ENCODE measurements at places on chromosomes 16 and 17. TPM values are rescaled to one million over a fixed set of nuclear protein-coding genes. Genes with fewer than 3 reads are reported as not detected.

- no peak for DNase-seq
These were observed 946.3 kb downstream of the KCNJ2 start for GRCh38 chr17:71115669-71115972.

GRCh38 chr17:55576237-55576995, 65.2 kb upstream of the SMIM36 start:
- DNase-seq = no peak

- DNase-seq = no peak
These were observed 483.5 kb downstream of the CDH13 start for GRCh38 chr16:83110269-83110668.

- no peak for DNase-seq
These were observed 34.3 kb downstream of the ASPA start for GRCh38 chr17:3510090-3510489.

DNA sequence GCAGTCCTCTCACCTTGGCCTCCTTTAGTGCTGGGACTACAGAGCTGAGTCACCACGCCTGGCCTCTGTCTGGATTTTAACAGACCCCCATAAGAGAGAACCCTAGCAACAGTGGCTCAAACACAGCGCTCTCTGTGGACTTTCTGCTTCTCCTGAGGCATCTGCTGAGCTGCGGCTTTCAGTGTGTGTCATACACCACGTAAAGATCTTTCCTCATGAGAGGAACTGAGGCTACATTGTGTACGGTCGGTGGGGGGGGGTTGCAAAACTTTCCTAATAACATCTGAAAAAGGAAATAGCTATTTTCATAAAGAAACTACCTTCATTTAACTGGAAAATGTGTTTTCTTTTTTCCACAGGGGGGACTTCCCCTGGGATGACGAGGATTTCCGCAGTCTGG, 32.9 kb downstream of the DEF8 start:
- DNase-seq = no peak

DNA sequence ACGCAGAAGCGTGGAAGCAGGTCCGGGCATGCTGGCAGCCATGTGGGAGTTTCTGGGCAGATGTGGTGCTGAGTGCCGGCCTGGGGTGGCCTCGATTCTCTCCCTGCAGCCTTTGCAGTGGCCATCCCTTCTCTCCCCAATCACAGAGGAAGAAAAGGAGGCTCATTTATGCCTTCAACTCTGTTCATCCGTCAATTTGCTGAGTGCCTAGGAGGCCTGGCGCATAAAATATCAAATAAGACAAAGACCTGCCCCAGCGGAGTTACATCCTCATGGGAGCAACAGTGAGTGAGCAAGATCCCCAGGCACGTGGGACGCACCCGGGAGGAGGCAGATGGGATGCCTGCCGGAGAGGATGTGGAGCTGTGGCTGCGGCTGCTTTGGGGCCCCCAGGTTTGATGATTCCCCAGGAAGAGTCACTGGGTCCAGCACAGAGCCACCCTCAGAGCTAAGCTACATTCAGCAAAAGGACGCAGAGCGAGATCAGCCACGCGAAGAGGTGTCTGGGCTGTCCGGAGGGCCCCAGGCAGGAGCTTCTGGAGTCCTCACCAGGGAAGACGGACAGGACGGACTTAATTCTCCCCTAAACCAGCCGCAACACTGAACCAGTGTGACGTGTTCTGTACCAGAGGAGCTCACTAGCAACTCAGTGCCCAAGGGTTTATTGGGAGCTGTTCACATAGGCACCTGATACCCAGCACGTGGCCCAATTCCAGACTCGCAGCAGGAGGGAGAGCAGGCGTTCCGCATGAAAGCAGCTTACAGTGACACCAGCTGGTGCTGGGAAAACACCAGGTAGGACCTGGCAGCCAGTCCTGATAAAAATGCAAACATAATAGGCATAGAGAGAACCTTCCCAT, 11.3 kb downstream of the CA5A start:
- no peak for DNase-seq

DNA sequence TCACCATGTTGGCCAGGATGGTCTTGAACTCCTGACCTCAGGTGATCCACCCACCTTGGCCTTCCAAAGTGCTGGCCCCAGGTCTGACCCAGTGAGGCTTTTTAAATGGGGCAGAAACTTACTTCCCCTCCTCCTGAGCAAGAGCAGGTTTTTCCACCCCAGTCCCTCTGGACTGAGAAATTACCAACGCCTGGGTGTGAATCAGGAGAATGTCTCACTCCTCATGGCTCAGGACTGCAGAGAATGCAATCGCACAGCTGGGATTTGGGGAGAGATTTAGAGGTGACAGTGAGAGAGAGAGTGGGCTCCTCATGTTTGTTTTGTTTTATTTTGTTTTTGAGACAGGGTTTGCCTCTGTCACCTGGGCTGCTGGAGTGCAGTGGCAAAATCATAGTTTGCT, 203.6 kb downstream of the RAB11FIP4 start:
- DNase-seq = no peak

- DNase-seq = no peak
These were observed 264.0 kb downstream of the XYLT1 start for GRCh38 chr16:17206712-17207111.

- DNase-seq = no peak
These were observed 7.9 kb downstream of the SMCR8 start for GRCh38 chr17:18323007-18323406.

GRCh38 chr17:7223375-7223774, 3.6 kb downstream of the ACADVL start:
- DNase-seq = no peak

DNA sequence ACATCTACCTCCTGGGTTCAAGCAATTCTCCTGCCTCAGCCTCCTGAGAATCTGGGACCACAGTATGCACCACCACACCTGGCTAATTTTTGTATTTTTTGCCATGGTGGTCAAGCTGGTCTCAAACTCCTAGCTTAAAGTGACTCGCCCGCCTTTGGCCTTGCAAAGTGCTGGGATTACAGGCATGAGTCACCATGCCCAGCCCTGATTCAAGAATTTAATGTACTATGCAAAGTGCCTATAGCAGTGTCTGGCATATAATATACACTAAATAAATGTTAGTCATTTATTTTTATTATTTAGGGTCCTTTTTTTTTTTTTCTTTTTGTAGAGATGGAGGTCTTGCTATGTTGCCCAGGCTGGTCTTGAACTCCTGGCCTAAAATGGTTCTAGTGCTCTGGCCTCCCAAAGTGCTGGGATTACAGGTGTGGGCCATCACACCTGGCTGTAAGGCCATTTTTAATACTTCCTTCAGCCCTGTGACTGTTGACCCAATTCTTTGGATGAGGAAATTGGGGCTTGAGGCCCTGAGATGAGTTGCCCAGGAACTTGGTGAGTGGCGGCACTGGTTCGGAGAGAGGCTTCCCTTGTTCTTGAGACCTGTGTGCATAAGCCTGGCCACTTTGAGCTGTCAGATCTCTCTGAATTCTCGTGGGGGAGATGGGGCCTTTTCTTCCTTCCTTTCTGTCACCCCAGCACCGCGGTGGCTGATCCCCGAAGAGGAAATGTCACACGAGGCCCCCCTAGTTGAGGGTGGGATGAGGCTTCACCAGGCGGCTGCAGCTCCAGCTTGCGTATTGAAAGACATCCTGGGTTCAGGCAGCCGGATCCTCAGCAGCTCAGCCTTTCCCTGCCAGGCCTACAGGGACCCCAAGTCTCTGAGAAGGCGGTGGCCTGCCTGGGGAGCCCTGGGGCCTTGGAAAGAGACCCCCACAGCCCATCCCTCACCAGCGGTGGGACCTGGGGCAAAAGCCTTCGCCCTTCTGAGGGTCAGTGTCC, 38.7 kb downstream of the LAT start:
- DNase-seq = no peak

- peak; percentile 13 for DNase-seq
These were observed at the start of gene MED13 for GRCh38 chr17:62064791-62065563. Gene MED13 (minus strand): TSS chr17:62065278. CDS start chr17:62065205, 73 bp downstream.

DNA sequence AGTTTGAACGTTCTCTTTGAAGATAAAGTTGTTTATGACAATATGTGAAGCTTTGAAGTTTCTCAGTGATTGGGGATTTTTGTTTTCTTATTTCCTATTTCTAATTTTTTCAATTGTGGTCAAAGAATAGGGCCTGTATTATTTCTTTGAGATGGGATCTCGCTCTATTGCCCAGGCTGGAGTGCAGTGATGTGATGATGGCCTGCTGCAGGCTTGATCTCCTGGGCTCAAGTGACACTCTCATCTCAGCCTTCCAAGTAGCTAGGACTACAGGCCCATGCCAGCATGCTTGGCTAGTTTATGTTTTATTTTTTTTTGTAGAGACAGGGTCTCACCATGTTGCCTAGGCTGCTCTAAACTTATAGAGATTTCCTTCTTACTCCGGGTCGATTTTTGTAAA, 11.7 kb upstream of the ANKRD40CL start:
- DNase-seq = no peak

DNA sequence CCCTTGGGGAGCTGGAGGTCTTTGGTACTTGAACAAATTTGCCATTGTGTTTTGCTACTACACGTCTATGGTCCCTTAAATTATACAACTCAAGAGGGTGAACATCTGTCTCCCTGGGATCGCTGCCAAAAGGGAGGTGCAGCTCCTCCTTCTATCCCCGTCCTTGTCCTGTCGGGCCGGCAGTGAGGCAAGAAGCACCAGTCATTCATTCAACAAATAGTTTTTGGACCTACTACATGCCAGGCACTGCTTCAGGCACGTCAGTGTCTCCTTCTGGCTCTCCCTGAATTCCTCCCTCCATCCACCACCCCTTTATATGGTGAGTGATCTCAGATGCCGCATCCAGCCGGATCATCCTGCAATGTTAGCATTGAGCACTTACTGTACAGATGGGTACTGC, 2.2 kb upstream of the RPL38 start:
- no peak for DNase-seq

DNA sequence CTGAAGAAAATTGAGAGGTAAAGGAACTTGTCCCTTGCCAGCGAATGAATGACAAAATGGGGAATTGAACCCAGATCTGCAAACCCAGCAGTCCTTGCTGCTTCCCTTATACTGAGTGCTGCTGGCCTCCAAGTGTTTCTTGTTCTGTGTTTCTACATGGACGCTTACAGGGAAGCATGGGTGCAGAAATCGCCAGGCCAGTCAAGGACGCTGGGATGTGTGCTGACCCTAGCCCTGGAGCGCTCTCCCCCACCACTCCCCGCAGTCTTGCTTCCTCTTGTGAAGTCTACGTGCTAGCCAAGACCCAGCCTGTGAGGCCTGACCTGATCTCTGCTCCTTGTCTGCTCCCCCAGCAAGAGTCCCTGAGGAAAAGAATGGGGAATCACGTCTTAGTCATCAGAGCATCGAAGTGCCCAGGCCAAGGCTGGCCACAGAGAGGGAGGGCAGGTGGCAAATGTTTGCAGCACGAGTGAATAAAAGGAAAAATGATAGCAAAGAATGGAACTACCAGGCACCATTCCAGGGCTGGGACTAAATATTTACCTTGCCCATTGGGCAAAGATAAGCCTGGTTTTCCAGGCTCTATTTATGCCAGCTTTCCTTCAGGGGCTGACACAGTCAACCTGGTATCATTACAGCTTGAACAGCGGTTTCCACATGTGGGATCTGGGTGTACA, 17.4 kb downstream of the CA4 start:
- DNase-seq = no peak

DNA sequence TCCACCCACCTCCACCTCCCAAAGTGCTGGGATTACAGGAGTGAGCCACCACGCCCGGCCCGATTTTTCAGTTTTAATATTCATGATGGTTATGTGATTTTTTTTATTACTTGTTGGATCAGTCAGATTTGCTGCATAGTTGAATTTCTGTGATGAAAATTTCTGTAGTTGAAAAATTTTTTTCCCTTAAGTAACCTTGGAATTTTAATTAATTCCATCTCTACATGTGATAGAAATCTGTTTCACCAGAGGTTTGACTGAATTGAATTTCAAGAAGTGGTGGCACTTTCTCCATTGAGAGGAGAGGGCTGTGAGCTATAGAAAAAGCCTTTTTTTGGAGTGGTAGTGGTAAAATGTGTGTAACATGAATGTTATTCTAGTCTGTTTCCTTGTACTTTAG, 24.7 kb downstream of the WIPF2 start:
- DNase-seq = no peak

GRCh38 chr16:46899443-46900143, 15.4 kb downstream of the GPT2 start:
- no peak for DNase-seq

- no peak for DNase-seq
These were observed 165.0 kb downstream of the LGALS9B start for GRCh38 chr17:20302246-20302917.

DNA sequence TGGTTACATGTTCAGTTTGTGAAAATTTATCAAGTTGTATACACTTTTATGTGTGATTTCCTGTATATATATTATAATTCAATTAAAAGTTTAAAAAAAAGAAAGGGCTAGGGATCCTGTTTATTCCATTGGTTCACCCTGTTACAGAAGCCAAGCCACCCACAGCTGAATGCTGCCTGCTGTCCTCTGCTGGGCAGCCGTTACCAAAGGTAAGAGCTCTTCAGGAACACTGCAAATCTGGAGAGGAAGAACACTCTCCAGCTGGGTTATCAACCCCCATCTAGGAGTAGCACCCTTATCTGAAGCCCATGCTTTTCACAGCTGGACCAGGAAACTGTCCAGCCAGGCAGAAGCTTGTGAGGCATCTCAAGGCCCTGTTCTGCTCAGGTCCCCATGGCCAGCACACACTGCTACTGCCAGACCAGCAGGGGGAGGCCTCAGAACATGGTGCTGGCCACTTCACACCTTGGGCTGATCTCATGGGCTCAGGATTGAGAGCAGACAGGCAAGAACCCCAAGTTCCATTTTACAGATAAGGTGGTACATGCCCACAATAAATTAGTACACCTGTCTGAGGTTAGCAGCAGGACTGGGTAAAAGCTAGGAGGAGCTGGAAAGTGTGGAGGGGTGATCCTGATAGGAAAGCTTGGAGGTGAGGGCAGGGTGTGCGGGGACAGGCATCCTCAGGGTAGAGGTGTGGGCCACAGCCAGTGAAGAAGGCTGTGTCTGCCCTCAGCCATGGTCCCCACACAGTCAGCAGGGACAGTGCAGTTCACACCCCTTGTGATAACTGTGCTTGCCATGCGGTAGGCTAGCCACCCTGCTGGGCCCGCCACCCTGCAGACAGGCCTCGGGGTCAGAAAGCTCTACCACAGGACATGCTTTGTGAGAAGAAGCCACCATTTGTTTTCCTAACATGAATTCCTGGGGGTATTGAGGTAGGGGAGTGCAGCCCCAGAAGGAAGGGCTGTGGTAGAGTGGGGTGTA, 54.3 kb upstream of the SREBF1 start:
- peak; percentile 23 for DNase-seq

DNA sequence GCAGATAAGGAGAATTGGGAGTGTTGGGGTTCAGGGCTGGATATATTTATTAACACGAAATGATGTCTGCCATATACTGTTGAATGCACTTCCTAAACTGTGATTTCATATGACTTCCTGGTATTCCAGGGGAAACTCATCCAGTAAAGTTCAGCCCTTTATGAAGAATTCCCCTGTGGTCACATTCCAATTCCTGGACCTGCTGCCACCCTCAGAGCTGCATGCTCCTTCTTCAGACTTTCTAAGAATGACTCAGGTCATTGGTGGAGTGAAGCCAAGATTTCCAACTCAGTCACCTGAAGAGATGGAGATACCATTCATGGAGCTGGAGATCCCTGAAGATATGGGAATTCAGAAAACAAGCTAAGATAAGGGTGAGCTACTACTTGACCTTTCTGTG, 114.2 kb upstream of the TMEM97 start:
- DNase-seq = no peak

The DHX58 gene
- total RNA-seq = not detected

The RAB37 gene
- not detected for total RNA-seq

The NXPH3 gene
- total RNA-seq = 1.1 TPM

The SLC5A10 gene
- not detected for total RNA-seq

The DOC2B gene
- total RNA-seq = 1.0 TPM

The CHST5 gene
- 1.5 TPM for total RNA-seq

The CETP gene
- not detected for total RNA-seq

The GPR179 gene
- 0.20 TPM for total RNA-seq

The KCNJ12 gene
- 6.6 TPM for total RNA-seq

The VASN gene
- 1.2 TPM for total RNA-seq

The CD300LB gene
- total RNA-seq = not detected

The CMTM2 gene
- total RNA-seq = 0.54 TPM

The WSCD1 gene
- 93.3 TPM for total RNA-seq
